ENCODE measurements at places on chromosomes 2 and 18. TPM values are rescaled to one million over a fixed set of nuclear protein-coding genes. Genes with fewer than 3 reads are reported as not detected.

DNA sequence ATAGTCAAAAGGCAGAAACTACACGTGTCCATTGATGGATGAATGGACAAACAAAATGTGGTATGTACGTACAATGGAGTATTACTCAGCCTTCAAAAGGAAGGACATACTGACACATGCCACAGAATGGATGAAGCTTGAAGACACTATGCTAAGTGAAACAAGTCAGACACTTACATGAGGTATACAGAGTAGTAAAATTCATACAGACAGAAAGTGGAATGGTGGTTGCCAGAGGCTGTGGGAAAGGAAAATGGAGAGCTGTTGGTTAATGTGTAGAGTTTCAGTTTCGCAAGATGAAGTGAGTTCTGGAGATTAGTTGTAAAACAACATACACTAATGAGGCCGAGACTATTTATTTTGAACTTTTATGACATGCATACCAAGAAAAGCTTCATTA is 67.4 kb upstream of the EPB41L3 start:
- no peak for DNase-seq

- DNase-seq, result no peak
Measured at GRCh38 chr2:121090088-121090715, 194.8 kb downstream of the TFCP2L1 start.

- no peak for DNase-seq
Measured at GRCh38 chr2:134232461-134232860, 21.4 kb upstream of the MGAT5 start.

- no peak for DNase-seq
Measured at GRCh38 chr2:213251618-213252017, 32.6 kb upstream of the SPAG16 start.

DOCK10 gene
- total RNA-seq, result 343 TPM

EPB41L5 gene
- 3.8 TPM for total RNA-seq

All from activated CD8-positive, alpha-beta T cell treated with anti-CD3 and anti-CD28 coated beads, Interleukin-2, amount 10 ng/mL, durations not matched to agents 7 days and 5 days (primary cell).